ENCODE measurements at places on chromosomes 11 and 22.

- peaks cover 6% of the 10 kb centered on the region for H3K4me1 ChIP-seq
- H3K27me3 ChIP-seq = peaks cover 24% of the 10 kb centered on the region
- no peak overlapping the region for H3K4me3 ChIP-seq
- no peak for DNase-seq
These were observed 42.4 kb downstream of the GLYATL2 start for GRCh38 chr11:58801974-58802545.

- peaks cover 5% of the 10 kb centered on the region for H3K36me3 ChIP-seq
- H3K27me3 ChIP-seq = no peaks in the 10 kb centered on the region
- H3K4me1 ChIP-seq = peaks cover 54% of the 10 kb centered on the region
These were observed 3.8 kb downstream of the DCPS start for GRCh38 chr11:126307706-126308105.

DNA sequence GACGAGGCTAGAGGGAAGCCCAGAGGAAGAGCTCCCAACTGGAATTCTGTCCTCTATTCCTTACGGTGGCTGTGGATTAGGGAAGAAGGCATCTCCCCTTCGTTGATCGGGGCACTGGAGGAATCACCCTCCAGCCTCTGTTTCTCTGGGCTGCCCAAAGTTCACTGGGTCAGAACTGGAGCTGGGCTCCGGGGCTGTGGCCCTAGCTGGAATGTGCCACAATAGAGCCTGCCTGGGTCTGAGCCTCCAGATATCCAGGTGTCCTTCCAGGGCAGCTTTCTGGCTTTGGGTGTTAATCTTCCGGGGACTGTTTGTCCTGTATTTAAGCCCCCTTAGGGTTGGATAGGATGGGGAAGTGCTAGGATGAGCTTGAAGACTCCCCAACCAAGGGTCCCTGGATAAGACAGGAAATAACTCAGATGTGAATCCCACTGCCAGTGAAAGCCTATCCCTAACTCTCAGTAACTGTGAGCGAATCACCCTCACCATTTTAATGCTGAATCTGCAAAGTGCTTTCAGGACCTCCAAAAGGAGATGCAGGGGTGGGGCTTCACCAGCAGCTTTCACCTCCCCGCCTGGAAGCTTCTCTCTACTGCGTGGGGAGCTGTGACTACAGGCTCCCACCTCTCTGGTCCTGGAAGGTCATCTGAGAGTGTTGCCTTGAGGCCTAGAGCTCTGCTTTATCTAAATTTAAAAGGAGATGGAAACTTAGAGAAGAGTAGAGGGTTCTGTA lies 9.5 kb downstream of the YPEL4 start:
- H3K4me3 ChIP-seq = peak overlapping the region; percentile 94
- peaks cover 16% of the 10 kb centered on the region for H3K4me1 ChIP-seq
- no peak overlapping the region for H3K27ac ChIP-seq
- no peak for DNase-seq
- H3K36me3 ChIP-seq = peaks cover 2% of the 10 kb centered on the region

DNA sequence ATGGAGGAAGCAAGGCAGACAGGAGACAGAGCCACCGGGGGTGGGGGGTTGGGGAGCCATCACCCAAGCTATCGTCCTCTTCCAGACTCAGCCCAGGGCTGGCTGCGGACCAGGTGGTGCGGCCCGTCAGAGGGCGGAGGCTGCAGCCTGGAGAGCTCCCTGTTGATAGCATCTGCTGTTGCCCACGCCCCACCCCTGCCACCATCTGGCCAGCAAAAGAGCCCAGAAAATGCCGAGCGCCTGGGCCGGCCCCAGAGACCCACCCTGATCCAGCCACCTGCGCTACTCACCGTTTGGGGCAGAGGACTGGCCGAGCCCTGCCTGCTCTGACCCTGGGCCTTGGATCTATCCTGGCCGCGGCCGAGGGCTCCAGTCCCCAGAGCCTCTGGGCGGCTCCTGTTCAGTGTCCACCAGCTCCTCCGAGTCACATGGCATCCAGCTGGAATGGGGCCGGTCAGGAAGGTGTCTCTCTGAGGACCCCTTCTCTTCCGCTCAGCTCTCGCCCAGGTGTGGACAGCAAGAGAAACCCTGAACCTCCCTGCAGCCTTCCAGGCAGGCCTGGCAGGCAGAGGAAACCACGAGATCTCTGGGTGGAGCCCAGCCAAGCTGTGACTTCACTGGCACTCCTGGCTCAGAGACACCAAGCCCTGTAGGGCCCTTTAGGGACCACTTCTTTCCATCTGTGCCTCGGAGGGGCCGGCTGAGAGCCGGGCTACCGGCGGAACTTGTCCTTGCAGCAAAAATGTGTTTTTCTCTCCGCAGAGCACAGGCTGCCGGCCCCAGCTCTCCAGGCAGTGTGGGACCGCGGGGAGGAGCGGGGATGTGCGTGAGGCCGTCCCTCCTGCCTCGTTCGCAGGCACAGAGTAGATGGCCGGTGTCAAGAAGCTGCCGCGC lies at the start of gene MRGPRE:
TSS of gene MRGPRE (minus strand) at position 567 of the 894 bp plus-strand sequence. CDS start 3,618 bp downstream, outside the sequence.
- peaks cover 5% of the 10 kb centered on the region for H3K27me3 ChIP-seq
- H3K27ac ChIP-seq = no peak within 1 kb of the TSS
- DNase-seq = no peak
- no peaks in the 10 kb centered on the region for H3K36me3 ChIP-seq
- no peaks in the 10 kb centered on the region for H3K4me1 ChIP-seq

- no peak for DNase-seq
- no peak overlapping the region for H3K4me3 ChIP-seq
- H3K27me3 ChIP-seq = no peaks in the 10 kb centered on the region
- H3K4me1 ChIP-seq = peaks cover 23% of the 10 kb centered on the region
These were observed 31.5 kb downstream of the CYP2R1 start for GRCh38 chr11:14860511-14860910.

GRCh38 chr11:35432464-35432863 lies 13.1 kb upstream of the SLC1A2 start:
- no peak for DNase-seq
- no peak overlapping the region for H3K27ac ChIP-seq
- no peak overlapping the region for H3K4me3 ChIP-seq
- H3K4me1 ChIP-seq = no peaks in the 10 kb centered on the region
- H3K36me3 ChIP-seq = no peaks in the 10 kb centered on the region

- peaks cover 7% of the 10 kb centered on the region for H3K27me3 ChIP-seq
- H3K4me3 ChIP-seq = no peak overlapping the region
- DNase-seq = no peak
- H3K36me3 ChIP-seq = no peaks in the 10 kb centered on the region
These were observed 32.2 kb downstream of the PARVA start for GRCh38 chr11:12409621-12410005.

DNA sequence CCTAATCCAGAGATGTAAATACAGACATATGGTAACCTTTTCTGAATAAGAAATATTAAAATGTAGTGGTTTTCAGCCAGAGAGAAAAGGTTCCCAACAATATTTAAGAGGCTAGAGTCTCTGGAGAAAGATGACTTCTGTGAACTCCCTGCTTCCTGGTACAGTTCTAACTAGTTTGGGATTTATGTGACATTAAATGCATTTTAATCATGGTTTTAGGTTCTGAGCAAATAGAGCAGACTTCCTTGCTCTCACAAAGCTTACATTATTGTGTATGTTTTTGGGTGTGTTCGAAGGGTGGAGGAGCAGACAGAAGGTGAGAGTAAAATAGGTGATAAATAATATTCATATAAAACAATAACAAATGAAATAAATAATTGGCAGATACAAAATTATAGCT lies 250.1 kb upstream of the LUZP2 start:
- no peak overlapping the region for H3K4me3 ChIP-seq
- no peak for DNase-seq
- peaks cover 1% of the 10 kb centered on the region for H3K36me3 ChIP-seq
- H3K27ac ChIP-seq = no peak overlapping the region

- H3K27ac ChIP-seq = peak overlapping the region; percentile 43
- H3K27me3 ChIP-seq = no peaks in the 10 kb centered on the region
- H3K4me1 ChIP-seq = peaks cover 19% of the 10 kb centered on the region
- H3K36me3 ChIP-seq = no peaks in the 10 kb centered on the region
- no peak overlapping the region for H3K4me3 ChIP-seq
- DNase-seq = no peak
These were observed 58.3 kb upstream of the SORL1 start for GRCh38 chr11:121393855-121394254.

GRCh38 chr22:43377896-43378704 lies 33.7 kb upstream of the MPPED1 start:
- H3K4me1 ChIP-seq = peaks cover 21% of the 10 kb centered on the region
- no peaks in the 10 kb centered on the region for H3K36me3 ChIP-seq

- no peaks in the 10 kb centered on the region for H3K27me3 ChIP-seq
- no peaks in the 10 kb centered on the region for H3K36me3 ChIP-seq
- H3K4me1 ChIP-seq = no peaks in the 10 kb centered on the region
These were observed 466.3 kb downstream of the GUCY1A2 start for GRCh38 chr11:106551744-106552673.
